Left kidney (tissue), 8 donors: ENCODE measurements at places on chromosomes 5 and 9.

GRCh38 chr9:15444141-15444540 is 21.5 kb downstream of the SNAPC3 start:
- no peak for DNase-seq

- DNase-seq: no peak
Measured at GRCh38 chr9:13675638-13676000, 396.1 kb upstream of the MPDZ start.

GRCh38 chr5:121667292-121667691 is 184.4 kb upstream of the FTMT start:
- DNase-seq: no peak

GRCh38 chr5:35674049-35674448 is 56.4 kb downstream of the SPEF2 start:
- DNase-seq: no peak

- no peak for DNase-seq
Measured at GRCh38 chr5:134248256-134248655, 22.4 kb upstream of the PPP2CA start.
